ENCODE measurements at places on chromosomes 7 and 10. TPM values are rescaled to one million over a fixed set of nuclear protein-coding genes. Genes with fewer than 3 reads are reported as not detected.

AP3M1 gene
- total RNA-seq, result 52.9 TPM

GLI3 gene
- 30.3 TPM for total RNA-seq

GDF2 gene
- total RNA-seq, result not detected

SLC16A12 gene
- not detected for total RNA-seq

EGFR gene
- 4.1 TPM for total RNA-seq

CYP26A1 gene
- 2.1 TPM for total RNA-seq

DYNC1I1 gene
- 3.3 TPM for total RNA-seq

HYAL4 gene
- total RNA-seq, result not detected

CPVL gene
- total RNA-seq, result not detected

FGFBP3 gene
- total RNA-seq, result 0.38 TPM

BMPER gene
- 0.32 TPM for total RNA-seq

TMEM184A gene
- total RNA-seq, result not detected

RBP4 gene
- not detected for total RNA-seq

IQUB gene
- total RNA-seq, result not detected

RARRES2 gene
- total RNA-seq, result not detected

SKAP2 gene
- 27.6 TPM for total RNA-seq

CALHM1 gene
- not detected for total RNA-seq

PODXL gene
- total RNA-seq, result 264 TPM

ABCB4 gene
- 0.15 TPM for total RNA-seq

PNLIPRP1 gene
- not detected for total RNA-seq

ST8SIA6 gene
- 0.51 TPM for total RNA-seq

LHPP gene
- total RNA-seq, result 4.2 TPM

CLDN15 gene
- 9.3 TPM for total RNA-seq

GCK gene
- 0.51 TPM for total RNA-seq

RTKN2 gene
- total RNA-seq, result 4.8 TPM

PITX3 gene
- not detected for total RNA-seq

CPA2 gene
- not detected for total RNA-seq

CH25H gene
- not detected for total RNA-seq

SLC13A1 gene
- not detected for total RNA-seq

C10orf67 gene
- total RNA-seq, result not detected

ARHGEF35 gene
- 0.82 TPM for total RNA-seq

PON3 gene
- total RNA-seq, result 3.4 TPM

TMEM229A gene
- not detected for total RNA-seq

ALOX5 gene
- not detected for total RNA-seq

CYP3A7 gene
- total RNA-seq, result not detected

PVRIG gene
- total RNA-seq, result 0.80 TPM

PRSS37 gene
- not detected for total RNA-seq

GPR26 gene
- total RNA-seq, result not detected

GHRHR gene
- total RNA-seq, result not detected

FAM3C gene
- 54.5 TPM for total RNA-seq

PLEKHS1 gene
- total RNA-seq, result not detected

LIPN gene
- not detected for total RNA-seq

All from endothelial cell of umbilical vein (primary cell).